Left cardiac atrium (tissue), 4 donors: ENCODE measurements at places on chromosomes 7 and 10.

- DNase-seq = no peak
Measured at GRCh38 chr7:102004229-102004628, 186.8 kb downstream of the CUX1 start.

DNA sequence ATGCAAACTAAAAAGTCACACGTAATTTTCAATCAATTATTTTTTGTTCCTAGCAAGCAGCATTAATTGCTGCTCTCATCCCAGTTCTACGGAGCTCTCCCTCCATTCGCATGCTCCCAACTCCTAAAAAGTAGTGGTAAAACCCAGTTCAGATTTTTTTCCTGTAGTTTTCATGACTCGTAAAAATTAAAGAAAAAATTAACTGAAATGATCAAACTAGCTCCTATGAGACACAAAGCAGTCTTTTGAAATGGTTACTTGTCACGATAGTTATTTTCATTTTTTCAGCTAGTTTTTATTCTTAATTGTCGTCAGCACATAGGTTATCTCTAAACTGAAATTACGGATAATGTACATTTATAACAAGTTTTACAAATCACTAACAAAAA, 1.8 kb downstream of the HNRNPA2B1 start:
- DNase-seq = no peak

- no peak for DNase-seq
Measured at GRCh38 chr7:83166781-83167180, 4.1 kb upstream of the PCLO start.

GRCh38 chr7:18177129-18177814, 149.6 kb upstream of the PRPS1L1 start:
- no peak for DNase-seq

DNA sequence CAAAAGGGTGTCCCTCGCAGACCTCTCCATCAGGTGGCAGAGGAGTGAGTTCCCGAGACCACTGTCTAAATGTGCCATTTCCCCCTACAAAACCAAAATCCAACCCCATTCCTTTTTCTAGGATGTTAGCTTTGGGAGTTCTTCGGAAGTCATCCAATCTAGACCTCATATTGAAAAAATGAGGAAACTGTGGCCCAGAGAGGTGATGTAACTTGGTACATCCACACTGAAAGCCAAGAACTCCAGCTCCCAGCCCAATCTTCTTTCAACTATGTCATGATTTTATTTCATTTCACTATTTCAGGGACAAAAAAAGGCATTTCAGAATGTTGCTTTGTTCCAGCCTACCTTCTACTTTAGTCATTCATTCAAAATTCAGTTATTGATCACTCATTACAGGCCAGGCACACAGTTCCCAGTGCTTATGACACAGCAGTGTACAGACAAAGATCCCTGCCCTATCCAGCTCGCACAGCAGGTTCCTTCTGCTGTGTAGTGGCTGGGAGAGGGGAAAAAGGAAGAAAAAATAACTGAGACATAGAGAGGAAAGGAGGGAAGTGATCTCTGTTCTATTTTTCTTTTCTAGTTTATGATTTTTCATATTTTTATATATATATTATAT, 35.8 kb downstream of the SCRN1 start:
- DNase-seq = no peak

DNA sequence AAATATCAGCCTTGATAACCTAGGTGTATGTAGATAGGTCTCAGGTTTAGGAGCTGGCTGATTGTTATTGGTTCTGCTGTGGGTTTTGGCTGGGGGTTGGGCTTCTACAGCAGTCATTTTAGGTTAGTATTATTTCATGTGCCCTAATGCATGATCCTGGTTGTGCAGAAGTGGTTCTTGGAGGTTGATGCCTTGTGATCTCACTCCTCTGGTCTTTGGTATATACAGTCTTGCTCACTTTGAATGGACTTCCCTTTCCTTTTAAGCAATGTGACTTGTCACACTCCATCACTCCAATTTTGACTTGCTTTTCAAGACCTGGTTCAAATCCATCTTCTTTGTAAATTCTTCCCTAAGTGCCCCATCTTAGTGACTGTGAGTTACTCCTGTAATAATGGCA, 188.9 kb downstream of the LRMDA start:
- DNase-seq = no peak

DNA sequence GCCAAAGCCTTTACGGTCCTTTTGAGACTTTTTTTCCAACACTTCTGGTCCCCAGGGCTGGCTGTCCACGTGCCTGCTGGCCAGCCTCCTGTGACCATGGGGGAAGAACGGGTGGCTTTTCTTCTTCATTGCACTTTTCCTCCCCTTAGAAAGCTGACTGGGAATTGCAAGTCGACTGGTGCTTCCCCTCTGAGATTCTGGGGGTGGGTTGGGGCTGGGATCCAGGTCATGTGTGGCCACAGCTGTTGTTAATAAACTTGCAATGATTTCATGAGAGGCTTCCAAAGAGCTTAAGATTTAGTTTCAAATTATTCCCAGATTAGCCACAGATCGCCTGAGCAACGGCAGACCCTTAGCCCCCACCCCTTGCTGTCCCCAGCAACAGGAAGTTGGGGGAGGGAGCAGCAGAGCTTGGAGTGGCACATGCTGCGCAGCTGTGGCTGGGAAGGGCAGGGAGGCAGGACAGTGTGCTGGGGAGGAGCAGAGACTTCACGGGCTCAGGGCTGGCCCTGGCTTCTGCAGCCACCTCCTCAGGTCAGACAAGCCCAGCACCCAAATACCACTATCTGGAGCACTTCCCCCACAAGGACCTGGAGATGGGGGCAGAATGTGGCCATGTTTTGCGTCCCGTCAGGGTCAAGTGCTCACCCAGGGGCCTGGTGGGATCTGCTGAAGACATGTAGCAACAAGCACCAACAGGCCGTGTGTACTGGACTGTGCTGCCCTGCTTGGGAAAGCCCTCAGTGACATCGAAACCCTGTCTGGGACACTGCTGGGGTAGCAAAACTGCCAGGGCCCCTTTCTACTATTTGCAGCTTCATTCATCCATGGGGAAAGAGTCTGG, 147.1 kb downstream of the RNF216 start:
- DNase-seq = peak; percentile 58
